HAP-1 (cell line): ENCODE measurements at places on chromosomes 11 and 22.
A peak's percentile ranks its signal among the peaks of the same experiment; 100 is the strongest.

DNA sequence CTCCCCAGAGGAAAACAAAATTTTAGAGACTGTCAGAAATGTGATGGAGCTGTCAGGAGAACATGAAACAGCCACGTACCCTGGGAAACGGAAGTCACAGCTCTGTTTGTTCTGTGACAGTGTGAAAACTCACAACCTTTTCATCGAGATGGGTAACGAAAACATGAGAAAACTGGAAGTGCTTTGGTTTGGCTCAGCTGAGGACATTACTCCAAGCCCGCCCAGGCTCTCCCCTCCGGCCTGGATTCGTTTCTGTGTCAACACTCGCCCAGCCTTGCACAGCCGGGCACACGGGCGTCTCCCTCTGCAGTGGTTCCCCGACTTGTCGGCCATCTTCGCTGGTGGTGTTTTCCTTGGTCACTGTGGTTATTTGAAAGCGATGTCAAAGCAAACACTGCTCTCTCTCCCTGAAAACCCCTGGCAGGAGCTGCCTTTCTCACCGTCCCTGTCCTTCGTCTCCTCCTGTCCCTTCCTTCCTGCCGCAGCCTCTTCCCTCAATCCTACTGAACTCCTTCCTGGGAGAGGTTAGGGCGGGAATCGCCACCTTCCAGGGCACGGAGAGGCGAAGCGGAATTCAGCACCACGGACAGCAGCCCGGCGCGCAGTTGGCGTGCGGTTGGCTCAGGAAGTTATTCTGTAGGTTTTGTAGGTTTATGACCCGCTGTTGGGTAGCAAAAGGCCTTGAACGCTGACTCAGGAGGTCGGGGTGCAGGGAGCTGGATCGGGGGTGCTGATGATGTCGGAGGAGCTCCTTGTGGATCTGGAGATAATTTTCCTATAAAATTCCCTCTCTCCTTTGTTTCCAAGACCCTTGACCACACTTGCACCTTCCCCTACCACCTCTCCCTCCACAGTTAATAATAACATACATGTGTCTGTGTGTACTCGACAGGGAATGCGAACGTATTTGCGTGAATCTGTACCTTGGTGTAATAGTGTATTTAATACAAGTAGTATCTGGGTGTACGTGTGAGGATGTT is 13.1 kb upstream of the RPS19BP1 start:
- peak; percentile 40 for DNase-seq

- DNase-seq: no peak
These were observed 3.0 kb downstream of the PTPRCAP start for GRCh38 chr11:67434395-67434881.

DNA sequence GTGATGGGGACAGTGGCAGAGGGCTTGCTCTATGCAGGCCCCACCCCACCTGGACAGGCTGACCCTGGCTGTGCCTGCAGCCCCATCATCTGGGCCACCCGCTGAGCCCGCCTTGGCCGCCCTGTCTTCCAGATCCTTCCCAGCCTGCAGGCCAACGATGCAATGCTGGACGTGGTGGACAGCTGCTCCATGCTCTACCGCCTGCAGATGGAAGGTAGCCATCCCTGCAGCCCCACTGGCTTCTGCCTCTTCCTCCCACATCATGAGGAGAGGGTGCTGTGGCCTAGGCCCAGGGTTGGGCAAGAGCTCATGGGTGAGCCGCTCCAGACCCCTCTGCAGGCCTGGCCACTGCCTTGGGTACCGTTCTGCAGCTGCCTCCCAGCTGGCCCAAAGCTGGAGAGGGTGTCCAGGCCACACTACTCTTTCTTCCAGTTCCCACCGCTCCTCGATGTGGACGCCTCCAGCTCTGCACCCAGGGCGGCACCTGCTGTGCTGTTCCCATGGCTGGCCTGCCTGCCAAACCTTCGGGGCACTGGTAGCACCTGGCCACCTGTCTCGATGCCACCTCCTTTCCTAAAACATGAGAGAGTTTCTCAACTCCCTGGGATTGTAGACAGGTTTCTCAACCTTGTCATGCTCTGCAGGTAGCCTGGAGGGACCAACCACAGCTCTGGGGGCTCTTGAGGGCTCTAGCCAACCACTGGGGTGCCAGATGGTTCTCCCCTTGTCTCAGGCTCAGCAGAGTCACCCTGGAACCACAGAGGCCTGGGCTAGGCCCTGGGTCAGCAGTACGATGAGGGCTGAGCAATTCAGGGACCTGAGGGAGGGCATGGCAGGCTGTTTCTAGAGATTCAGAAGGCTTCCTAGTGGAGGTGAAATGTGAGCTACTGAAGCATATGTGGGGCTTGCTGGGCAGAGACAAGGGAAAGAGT is 9.5 kb upstream of the GTSE1 start:
- DNase-seq: no peak

- peak; percentile 21 for DNase-seq
These were observed 4.6 kb downstream of the PHOX2A start for GRCh38 chr11:72239313-72239848.

DNA sequence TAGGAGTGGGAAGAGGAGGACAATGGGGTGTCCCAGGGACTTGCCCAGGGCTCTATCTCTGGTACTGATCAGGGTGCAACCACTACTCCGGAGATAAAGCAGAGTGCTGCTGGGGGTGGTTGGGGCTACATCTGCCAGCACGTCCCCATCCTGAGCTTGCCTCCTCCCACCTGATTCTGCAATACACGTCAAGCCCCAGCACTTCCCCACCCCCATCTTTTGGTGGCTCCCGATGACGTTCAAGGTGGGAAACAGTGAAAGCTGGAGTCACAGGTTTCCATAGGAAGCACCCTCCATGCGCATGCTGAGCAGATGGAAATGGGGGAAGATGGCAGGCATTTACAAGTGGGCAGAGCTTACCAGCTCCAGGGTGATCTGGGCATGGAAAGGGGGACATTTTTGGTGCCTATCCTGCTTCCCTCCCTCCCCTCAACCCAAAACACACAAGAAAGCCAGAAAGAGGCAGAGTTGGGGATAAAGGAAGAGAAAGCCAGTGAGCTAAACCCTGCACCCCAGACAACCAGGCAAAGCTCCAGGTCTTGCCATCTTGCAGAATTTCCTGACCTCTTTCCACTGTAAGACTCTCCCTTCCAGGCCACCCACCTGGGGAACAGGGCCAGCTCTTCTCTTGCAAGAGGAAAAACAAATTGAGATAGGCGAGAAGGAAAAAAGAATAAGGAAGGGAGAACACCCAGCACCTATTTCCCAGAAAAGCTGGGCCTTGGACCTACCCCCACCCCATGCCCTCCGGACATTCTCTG is 15.8 kb downstream of the SYT7 start:
- DNase-seq: no peak

DNA sequence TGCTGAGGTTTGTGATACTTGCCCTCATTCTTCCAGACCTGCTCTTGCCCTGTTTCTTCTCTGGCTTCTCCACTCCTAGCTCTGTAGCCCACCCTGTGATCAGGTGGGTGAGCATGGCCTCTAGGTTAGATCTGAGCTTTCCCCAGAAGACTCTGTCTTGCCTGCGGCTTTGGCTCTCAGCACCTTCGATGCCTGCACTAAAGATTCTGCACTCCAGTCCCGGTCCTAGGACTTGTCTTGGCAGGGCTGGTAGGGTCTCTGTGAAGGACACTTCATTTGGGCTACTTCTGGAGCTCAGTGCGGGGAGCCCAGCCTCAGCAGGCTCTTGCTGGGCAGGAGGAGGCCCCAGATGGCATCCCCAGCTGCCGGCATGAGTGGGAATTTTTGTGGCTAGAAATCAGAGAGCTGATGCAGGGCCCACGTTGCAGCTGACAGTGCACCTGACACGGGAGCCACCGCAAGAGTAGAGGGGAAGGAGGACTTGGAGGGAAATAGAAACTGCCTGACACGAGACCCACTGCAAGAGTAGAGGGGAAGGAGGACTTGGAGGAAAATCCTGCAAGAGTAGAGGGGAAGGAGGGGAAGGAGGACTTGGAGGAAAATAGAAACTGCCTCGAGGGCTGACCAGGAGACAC is 226.9 kb upstream of the B3GAT1 start:
- no peak for DNase-seq

DNA sequence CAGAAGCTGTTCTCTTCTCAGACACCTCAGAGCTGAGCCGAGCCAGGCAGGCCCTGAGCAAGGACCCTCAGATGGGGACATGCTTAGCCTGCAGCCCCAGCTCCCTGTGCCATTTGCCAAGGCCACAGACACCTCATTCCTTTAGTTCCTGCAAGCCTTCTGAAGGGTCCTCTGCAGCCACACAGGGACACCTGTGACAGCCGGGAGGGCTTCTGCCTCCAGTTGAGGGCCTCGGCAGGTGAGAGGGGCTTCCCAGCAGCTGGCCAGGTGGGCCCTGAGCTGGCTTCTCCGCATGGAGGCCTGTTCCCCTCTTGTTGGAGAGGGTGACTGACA is 18.2 kb downstream of the INCENP start:
- DNase-seq: no peak

DNA sequence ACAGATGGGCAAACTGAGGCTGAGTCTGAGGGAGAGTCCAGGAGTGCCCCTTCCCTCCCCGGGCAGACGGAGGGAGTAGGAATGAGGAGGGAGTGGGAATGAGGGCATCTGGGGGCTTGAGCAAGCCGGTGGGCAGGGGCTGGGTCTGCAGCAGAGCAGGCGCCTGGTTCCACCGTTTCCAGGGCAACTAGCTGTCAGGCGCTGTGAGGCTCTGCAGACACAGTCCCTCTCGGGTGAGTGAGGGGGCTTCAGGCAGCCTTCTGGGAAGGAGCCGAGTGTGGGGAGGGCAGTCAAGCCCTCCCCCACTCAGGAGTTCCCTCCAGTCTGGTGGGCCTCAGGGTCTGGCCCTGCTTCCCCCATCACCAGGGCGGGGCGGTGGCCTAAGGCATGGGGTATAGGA is 19.0 kb downstream of the TMEM258 start:
- DNase-seq: no peak

- DNase-seq: no peak
These were observed 15.2 kb downstream of the SAA4 start for GRCh38 chr11:18221274-18221876.

DNA sequence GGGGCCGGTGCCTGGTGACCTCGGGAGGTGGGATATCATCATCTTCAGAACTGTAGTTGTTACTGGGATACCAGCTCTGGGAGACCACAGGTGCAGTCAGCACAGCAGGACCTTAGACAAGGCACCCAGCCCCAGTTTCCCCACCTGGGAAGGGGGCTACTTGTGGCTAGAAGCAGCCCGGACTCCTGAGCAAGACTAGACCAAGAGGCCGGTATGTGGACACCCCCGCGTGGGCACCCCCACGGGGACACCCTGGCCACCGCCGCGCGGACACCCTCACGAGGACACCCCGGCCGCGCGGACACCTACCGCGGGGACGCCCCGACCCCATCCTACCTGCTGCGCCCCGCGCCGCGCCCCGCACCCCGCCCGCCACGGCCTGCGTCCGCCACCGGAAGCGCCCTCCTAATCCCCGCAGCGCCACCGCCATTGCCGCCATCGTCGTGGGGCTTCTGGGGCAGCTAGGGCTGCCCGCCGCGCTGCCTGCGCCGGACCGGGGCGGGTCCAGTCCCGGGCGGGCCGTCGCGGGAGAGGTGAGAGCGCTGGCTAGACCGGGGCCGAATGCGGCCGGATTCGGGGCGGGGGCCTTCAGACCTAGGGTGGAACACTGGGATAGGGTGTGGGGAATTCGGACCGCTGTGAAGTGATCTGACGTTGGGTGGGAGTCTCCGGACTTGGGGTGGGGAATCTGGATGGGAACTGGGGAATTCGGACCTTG is at the start of the genes COMT and TXNRD2:
COMT (plus strand) TSS at position 408 of the 718 bp plus-strand sequence. CDS start 20,755 bp downstream, outside the sequence.
TXNRD2 (minus strand) TSS at position 454 of the 718 bp plus-strand sequence; CDS start at position 439, 15 bp downstream.
- DNase-seq: peak; percentile 86

GRCh38 chr11:110988671-110989070 is 256.9 kb upstream of the POU2AF2 start:
- DNase-seq: no peak

DNA sequence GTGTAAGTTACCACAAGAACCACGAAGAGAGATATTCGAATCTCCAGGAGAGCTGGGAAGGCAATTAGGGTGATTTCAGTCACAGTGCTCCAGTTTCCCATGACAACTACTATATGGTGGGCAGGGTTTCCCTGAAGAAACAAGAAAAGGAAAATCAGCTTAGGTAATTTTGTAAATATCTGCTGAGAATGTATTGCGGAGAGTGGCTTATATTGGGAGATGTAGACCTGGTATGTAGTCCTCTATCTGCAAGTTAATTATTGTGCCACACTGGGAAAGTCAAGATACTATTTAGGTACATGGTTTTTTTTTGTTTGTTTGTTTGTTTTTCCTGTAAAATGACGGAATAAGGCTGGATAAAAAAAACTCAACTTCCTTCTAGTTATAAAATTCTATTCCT is at the start of gene OR6M1:
OR6M1 (minus strand) TSS at position 101 of the 400 bp plus-strand sequence; CDS start at position 101, 0 bp downstream.
- no peak for DNase-seq

- DNase-seq: peak; percentile 10
These were observed 5.9 kb downstream of the OOSP1 start for GRCh38 chr11:59943997-59944714.

- DNase-seq: no peak
These were observed 192.6 kb upstream of the E2F8 start for GRCh38 chr11:19433367-19433766.

GRCh38 chr11:78921509-78921908 is 346.8 kb upstream of the NARS2 start:
- no peak for DNase-seq

GRCh38 chr11:1866776-1867175 is 13.9 kb downstream of the LSP1 start:
- no peak for DNase-seq
